ENCODE measurements at places on chromosomes 6 and 20.
A peak's percentile ranks its signal among the peaks of the same experiment; 100 is the strongest.

DNA sequence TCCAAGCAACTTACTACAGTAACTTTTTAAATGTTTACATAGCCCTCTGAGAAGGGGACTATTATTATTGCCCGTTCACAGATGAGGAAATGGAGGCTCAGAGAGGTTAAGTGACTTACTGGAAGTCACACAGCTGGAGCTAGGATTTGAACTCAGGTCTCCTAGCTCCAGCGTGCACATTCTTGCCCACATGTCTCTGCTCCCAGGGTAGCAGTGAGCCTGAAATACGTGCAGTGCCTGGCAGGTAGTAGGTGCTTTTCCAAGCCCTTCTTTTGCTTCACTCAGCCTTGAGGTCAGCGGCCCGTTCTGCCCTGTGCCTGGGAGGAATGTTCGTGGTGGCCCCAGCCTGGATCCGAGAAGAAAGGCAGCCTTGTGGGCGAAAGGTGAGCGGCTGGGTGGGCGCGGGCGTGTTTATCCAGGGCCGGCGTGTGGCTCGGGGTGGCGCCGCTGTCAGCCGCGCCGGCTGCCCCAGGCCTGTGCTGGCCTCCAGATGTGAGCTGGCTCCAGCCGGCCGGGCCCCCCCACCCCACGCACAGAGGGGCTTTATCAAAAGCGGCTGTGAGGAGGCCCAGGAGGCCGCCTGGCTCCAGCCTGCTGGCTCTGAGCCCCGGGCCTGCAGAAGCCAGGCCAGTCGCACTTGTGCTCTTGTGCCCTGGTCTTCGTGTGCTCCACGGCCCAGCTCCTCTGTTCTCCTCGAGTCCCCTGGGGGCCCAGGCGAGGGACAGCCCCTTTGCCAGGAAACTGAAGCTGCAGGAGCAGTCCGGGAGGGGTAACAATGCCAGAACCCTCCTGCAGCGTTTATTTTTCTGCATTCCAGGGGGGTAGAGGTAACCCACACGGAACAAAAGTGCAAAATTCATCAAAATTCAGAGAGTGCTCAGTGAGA is 58.1 kb downstream of the UBE2V1 start:
- DNase-seq = peak; percentile 77

GRCh38 chr6:169678342-169678741 is 23.5 kb downstream of the WDR27 start:
- DNase-seq = no peak

DNA sequence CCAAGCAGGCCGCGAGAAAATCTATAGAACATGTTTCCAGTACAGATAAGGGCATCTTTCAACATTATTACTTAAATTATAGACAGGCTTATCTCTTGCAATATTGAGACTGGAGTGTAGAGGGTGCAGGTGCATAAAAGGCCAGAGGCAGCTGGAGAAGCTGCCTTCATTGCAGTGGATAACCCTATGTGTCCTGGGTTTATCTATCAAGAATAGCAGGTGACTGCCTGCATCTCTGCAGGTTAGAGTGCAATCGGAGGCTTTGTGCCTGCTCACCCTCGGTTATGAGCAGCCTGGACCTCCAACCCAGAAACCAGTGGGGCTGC is 28.7 kb upstream of the ECI2 start:
- DNase-seq = no peak

GRCh38 chr6:1784422-1784884 is 174.7 kb downstream of the FOXC1 start:
- no peak for DNase-seq

DNA sequence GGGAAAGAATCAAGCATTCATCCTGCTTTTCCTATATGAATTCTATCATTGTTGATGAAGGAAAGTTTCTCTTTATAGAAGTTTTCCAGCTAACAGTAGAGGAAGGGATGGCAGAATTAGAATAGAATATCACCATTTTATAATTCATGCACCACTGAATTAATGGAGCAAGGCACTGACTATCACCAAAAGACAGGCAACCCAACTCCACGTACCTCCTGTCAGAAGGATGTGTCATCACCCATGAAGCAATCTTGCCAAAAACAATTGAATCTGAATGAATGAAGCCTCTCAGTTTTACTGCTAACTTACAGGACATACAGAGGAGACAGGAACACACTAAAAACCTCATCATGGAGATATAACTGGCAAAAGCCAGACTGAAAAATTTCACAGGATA is 122.4 kb downstream of the NFATC2 start:
- DNase-seq = no peak

DNA sequence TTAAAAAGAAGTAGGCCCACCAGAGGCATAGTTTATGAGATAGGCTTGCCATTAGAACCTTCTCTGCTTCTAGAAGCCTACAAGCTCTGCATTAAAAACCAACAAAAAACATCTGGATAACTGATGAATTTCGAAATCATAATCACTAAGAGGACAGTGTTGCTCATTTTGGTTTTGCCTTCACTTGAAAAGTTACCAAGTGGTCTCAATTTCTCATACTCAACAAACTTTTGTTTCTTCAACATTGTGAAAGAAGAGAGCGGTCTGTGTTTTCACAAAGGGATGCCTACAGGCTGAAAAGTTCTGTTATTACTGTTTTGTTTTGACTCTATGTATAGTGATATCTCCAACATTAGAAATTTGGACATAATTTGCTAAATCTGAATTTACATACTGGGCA is 98.9 kb downstream of the PDSS2 start:
- no peak for DNase-seq

DNA sequence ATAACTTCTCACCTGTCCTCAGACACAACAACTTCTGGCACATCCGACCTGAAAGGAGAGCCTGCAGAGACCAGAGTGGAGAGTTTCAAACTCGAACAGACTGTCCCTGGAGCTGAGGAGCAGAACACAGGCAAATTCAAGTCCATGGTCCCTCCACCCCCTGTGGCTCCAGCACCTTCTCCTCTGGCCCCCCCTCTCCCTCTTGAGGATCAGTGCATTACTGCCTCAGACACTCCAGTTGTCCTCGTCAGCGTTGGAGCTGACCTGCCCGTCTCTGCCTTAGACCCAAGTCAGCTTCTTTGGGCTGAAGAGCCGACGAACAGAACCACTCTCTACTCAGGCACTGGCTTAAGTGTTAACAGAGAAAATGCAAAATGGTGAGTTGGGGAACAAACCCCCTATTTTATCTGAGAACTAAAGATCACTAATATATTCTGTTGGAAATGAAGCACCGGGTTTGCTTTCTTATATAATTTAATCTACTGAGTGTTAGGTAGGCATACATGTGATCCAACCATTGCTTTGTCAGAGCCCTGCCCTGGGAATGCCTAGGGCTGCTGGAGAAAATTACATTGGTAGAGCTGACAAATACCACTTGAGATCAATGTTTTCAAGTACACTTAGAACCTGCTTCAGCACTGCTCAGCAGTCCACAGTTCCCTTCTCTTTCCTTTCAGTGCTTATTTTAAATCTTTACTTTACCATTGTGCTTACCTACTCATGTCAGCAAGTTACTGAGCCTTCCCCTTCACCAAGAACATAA is 77.5 kb upstream of the LTV1 start:
- no peak for DNase-seq

DNA sequence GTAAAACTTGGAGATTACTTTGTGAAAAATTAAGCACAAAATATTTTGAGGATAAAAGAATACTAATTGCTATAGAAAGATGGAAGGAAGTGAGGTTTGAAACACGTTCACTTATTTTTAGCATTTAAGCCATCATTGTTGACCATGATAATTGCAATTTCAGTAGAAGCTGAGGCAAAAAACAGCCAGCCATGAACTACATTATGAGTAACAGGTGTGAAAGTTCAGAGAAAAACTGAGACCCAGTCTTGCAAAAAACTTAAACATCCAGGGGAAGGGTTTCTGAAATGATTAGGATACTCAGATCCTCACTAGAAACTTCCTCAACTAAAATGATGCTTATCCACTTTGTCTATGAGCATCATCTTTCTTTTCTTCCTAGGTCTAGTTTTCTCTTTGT is 619.4 kb downstream of the PHF3 start:
- no peak for DNase-seq

- no peak for DNase-seq
Measured at GRCh38 chr6:12356983-12357972, 67.1 kb downstream of the EDN1 start.

GRCh38 chr6:169141671-169142537 is 111.7 kb downstream of the THBS2 start:
- DNase-seq = peak; percentile 68

- DNase-seq = no peak
Measured at GRCh38 chr6:107128175-107128574, 12.9 kb upstream of the BEND3 start.

DNA sequence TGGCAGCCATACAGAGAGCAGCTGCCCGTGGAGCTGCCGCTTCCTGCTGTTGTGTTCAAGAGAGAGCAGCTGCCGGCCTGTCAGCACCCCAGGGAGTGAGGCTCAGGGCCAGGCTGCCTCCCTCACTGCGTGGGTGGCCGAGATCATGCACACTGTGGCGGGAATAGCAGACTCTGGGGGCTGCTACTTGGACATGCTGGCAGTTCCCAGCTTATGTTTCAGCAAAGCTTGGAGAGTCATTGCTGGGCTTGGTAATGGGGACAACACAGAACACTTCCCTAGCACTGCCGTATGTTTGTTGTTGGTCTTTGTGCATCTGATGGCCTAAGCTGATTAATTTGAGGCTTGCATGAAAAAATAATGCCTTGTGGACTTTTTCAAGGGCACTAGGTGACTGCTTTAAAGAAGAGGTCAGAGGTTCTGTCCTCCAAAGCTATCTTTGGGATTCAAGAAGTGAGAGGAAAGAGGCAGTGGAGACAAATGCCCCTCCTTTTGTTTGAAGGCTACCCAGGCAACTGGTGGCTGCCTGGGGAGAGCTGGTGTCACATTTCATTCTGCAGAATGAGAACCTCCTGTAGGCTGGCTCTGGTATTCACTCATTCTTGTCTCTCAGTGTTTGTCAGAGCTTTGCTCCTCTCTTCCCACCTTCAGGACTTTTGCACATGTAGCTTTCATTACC is 18.8 kb downstream of the MRAP2 start:
- DNase-seq = peak; percentile 86

- no peak for DNase-seq
Measured at GRCh38 chr6:76220805-76221204, 148.3 kb upstream of the IMPG1 start.

DNA sequence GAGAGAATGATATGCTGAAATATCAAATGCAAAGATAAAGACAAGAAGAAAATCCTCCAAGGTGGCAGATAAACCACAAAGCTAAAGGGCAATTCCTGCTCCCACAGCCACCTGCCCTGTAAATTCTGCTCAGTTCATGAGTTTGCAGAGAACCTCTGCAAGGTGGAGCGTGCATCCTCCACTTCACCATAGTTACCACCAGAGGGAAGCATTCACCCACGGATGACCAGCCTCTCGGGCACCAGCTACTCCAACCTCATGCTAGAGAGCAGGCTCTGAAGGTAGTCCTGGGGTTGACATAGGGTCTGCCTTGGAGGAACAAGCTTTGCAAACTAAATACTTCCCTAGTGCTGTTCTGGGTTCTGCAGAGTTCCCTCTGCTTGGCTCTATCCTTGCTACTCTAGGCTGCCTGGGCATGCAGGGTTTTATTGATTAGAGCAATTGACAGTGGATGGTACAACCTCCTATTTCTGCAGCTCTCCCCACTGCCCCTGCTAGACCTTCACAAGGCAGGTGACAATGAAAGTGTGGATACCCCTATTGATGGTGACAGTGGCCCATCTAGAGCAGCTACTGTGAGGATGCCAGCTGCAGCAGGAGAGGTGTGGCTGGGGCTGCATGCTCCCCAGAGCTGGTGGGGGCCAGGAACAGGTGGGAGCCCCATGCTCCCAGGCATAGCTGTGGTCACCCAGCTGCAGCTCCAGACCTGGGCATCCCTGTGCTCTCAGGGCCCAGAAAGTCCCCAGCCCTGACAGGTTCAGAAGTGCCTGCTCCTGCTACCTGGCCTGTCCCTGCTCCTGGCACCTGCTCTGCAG is 51.1 kb downstream of the GGTLC1 start:
- DNase-seq = peak; percentile 38

GRCh38 chr6:45116714-45117410 is 211.3 kb upstream of the RUNX2 start:
- DNase-seq = no peak

DNA sequence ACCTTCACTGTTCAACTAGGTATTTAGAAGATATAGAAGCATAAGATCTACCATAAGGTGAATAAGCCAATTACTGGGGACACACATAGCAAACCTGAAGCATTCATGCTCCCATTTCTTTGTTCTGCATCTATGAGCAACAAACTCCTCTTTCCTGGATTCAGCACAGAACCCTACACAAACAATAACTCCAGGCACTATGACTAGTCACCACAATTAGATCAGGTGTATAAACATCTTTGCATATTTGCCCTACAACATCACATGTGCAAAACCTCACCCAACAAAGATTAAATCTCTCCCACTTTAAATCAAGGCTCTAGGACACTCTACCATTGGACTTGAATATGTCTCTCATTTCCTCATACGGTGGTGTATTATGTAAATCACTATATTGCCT is 652.3 kb downstream of the EPHA7 start:
- DNase-seq = no peak

GRCh38 chr20:20658871-20659431 is 53.5 kb downstream of the RALGAPA2 start:
- DNase-seq = no peak

DNA sequence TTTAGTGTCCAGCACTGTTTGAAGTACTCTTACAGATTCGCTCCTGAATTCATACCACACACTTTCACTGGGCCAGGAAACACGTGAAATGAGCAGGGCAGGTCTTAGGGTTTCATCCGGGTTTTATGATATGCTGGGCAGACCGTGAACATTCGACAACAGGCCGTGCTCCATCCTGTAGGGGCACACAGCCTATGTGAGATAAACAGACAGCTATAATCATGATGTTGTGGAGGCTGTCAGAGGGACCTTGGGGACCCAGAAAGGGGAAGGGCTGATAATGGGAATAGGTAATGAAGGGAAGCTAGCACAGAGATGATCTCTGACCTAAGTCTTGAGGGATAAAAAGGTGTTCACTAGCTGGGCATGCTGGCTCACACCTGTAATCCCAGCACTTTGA is 110.4 kb downstream of the RIN2 start:
- no peak for DNase-seq

- DNase-seq = no peak
Measured at GRCh38 chr6:116859264-116859663, 17.8 kb upstream of the RFX6 start.

DNA sequence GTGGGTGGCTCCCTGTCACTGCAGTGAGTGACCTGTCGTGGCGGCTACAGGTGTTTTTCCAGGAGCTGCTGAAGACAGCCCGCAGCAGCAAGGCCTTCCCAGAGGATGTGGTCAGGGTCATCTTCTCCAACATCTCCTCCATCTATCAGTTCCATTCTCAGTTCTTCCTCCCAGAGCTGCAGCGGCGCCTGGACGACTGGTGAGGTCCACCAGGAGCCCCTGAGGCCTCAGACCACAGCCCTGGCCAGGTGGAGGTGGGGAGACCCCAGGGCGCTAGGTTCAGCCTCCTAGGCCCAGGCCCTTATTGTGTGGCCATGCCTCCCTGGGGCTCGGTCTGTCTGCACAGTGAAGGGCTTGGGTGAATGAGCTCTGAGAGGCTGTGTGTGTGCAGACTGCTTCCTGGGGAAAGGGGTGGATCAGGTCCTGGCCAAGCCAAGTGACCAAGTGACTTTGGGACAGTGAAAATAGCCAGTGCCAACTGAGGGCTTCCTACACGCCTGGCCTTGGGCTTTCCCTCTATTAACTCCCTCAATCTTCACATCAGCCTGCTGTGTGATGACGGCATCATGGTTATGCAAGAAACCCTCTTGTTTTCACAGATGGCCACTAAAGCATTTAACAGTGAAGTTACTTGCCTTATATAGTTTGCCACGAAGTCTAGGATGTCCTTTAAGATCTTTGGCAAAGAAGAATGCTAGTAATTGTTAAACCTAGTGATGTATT is 6.4 kb downstream of the FGD2 start:
- DNase-seq = no peak

GRCh38 chr6:147538821-147539220 is 30.3 kb downstream of the SAMD5 start:
- DNase-seq = no peak

GRCh38 chr20:53795170-53795569 is 201.5 kb upstream of the ZNF217 start:
- DNase-seq = no peak
